ENCODE measurements at places on chromosomes 3 and 15.

GRCh38 chr3:124516333-124516732 is 213.9 kb upstream of the UMPS start:
- DNase-seq: no peak

DNA sequence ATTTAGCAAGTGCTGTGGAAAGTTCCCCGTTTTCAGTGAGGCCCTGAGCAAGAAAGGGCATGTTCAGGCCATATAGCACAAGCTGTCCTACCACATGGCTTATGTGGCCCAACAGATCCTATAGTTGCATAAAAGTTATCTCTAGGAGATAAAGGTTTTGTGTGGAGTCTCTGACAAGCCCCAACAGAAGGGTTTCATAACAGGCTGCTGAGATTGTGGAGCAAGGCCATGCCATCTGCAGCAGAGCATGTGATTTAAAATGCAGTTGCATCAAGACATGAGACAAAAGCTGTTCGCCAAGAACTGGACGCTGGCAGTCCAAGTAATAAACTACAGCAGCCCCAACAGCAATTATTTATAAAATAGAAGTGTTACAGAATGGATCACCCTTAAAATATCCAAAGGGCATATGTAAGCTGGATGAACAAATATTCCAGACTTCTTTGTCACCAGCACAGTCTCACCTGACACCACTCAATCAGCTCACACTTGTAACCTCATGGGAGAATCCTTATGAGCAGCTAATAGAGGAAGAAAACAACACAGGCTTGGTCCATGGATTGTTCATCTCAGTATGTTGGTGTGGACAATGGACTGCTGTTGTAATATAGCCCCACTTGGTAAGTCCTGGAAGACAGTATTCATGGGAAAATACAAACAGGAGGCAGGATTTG is 14.4 kb upstream of the CLDN1 start:
- DNase-seq: peak; percentile 27

GRCh38 chr3:165696496-165696895 is 140.7 kb downstream of the BCHE start:
- no peak for DNase-seq

- DNase-seq: no peak
These were observed 7.0 kb downstream of the CEP152 start for GRCh38 chr15:48803877-48804276.

DNA sequence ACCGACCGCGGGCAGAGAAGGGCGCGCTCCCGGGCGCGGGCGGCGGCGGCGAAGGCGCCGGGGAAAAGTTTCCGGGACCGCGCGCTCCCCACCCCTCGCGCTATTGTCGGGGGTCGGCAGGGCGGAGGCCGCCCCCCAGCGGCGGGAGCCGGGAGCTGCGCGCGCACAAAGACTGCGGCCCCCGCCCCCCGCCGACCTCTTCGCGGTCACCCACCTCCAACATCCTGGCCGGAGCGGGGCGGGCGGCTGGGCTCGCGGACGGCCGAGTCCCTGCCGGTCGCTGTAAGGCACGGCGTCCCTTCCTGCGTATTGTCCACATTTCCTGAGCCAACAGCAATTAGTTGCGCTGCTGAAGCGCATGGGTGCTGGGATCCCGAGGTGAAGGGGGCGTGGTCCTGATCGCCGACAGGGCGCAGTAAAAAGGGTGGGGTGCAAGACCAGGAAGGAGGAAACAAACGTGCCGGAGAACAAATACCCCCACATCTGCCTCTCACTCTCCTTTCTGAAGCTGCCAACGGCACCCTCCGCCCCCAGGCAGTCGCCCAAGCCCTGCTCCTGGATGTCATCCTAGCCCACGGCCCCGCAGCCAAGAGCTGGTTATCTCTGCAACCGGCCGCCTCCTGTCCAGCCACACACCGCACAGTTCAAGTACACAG is at the start of gene TMEM44:
Gene TMEM44 (minus strand): TSS at position 71 of the 656 bp plus-strand sequence. CDS start 204 bp downstream, outside the sequence.
- peak; percentile 80 for DNase-seq

- no peak for DNase-seq
These were observed 70.8 kb downstream of the ADAMTS9 start for GRCh38 chr3:64616953-64617352.

- DNase-seq: peak; percentile 56
These were observed 401 bp downstream of the SEC11A start for GRCh38 chr15:84715441-84716035.
